ENCODE measurements at places on chromosomes 1 and 21.

- DNase-seq: no peak
Measured at GRCh38 chr1:211642870-211643269, 32.6 kb downstream of the NEK2 start.

DNA sequence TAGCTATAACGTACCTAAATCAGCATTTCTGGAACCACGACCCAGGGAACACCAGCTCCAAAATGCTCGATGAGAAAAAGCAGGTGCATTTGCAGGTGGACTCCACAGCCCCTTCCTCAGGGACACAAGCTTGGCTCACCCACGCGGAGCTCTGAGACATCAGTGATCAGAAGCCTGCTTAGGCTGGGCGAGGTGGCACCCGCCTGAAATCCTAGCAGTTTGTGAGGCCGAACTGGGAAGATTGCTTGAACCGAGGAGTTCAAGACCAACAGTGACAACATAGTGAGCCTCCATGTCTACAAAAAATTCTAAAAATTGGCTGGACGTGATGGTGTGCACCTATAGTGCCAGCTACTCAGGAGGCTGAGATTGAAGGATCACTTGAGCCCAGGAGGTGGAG lies 2.5 kb upstream of the TSPEAR start:
- no peak for DNase-seq

GRCh38 chr1:23473037-23473800 lies 10.8 kb downstream of the ASAP3 start:
- no peak for DNase-seq

GRCh38 chr1:229203030-229203751 lies 67.7 kb upstream of the RAB4A start:
- DNase-seq: peak; percentile 100

GRCh38 chr1:2934642-2935081 lies 86.6 kb upstream of the ACTRT2 start:
- DNase-seq: no peak

GRCh38 chr21:17189963-17190362 lies 322.9 kb upstream of the CXADR start:
- no peak for DNase-seq

GRCh38 chr1:217896490-217896889 lies 265.3 kb downstream of the SPATA17 start:
- no peak for DNase-seq

GRCh38 chr21:45109831-45110492 lies 35.6 kb downstream of the ADARB1 start:
- no peak for DNase-seq

- no peak for DNase-seq
Measured at GRCh38 chr1:75952016-75952415, 19.8 kb upstream of the ASB17 start.

DNA sequence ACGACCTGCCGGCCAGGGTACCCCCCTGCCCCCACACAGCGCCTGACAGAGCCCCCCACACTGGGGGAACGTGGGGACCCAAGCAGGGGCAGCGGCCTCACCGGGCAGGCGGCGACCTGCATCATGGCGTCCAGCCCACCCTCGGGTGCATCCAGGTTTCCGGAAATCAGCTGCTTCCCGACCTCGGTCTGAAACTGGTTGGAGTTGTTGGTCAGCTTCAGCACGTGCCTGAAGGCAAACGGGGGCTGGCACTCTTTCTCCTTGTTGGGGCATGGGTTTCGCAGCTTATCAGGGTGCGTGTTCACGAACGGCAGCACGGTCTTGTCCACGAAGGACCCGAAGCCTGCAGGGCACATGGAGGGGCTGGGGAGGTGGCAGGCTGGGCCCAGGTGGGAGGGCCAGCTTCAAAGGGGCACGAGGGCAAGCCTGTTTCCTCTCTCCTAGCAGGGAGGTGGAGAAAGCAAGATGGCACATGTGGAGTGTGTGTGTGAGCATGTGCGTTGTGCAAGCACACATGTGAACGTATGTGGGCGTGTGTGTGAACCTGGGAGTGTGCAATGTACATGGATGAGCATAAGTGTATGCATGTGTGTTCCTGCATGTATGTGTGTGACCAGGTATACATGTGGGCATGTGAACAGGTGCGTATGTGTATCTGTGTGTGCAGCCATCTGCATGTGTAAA lies 19.2 kb downstream of the ITGB2 start:
- no peak for DNase-seq

DNA sequence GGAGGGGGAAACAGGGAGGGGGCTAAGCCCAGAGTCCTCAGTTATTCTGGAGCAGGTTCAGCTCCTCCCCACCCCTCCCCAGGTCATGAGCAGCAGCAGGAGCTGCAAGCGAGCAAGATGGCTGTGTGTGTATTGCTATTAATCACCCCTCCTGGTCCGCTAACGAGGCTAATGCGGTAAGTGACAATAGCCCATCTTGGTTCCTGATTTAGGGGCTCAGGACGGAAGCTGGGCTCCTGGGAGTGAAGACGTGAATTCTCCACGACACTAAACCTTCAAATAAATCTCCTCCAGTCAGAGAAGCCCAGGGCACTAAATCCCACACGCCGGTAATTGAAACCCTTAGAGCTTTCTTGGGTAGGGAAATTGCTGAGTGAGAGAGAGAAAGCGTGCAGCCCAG lies 76.1 kb downstream of the TMEM53 start:
- DNase-seq: no peak

All from iPS DF 19.7 (cell line).